Skin of body (tissue), 3 donors: ENCODE measurements at places on chromosomes 16 and 17.

GRCh38 chr16:26491101-26491670 lies 575.5 kb upstream of the C16orf82 start:
- no peak for DNase-seq

- no peak for DNase-seq
Observed at GRCh38 chr17:79633154-79633553, 22.3 kb upstream of the RBFOX3 start.

GRCh38 chr17:44642834-44643233 lies 13.4 kb upstream of the MEIOC start:
- DNase-seq = peak; percentile 98

GRCh38 chr16:84874004-84874435 lies 54.2 kb downstream of the CRISPLD2 start:
- DNase-seq = no peak

DNA sequence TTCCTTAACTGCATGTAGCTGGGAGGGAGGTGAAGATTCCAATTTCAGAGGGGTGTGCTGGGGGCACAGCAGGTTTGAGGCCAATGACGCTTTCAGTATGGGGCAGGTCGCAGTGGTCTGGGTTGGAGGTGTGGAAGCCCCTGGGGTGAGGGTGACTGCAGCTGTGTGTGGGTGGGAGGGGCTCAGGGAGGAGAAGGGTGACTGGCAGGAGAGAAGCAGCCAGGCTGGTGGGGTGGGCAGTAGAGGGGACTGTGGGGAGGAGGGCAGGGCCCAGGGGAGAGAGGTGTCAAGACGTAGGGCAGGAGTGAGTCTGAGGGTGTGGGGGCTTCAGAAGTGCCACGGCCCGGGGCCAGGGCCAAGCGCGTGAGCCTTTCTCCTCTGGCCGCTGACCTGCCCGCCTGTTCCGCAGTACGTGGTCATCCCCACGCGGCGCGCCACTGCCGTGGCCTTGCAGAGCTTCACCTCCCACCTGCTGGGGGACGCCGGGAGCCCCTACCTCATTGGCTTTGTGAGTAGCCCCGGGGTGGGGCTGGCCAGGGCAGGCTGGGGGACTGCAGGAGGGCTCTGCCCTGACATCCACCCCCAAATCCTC lies 19.4 kb downstream of the MYBBP1A start:
- no peak for DNase-seq

- no peak for DNase-seq
Observed at GRCh38 chr17:31318298-31318801, 3.1 kb downstream of the EVI2A start.

GRCh38 chr17:1725642-1726511 lies 1.4 kb downstream of the WDR81 start:
- DNase-seq = no peak
